ENCODE measurements at places on chromosomes 1 and 21.

DNA sequence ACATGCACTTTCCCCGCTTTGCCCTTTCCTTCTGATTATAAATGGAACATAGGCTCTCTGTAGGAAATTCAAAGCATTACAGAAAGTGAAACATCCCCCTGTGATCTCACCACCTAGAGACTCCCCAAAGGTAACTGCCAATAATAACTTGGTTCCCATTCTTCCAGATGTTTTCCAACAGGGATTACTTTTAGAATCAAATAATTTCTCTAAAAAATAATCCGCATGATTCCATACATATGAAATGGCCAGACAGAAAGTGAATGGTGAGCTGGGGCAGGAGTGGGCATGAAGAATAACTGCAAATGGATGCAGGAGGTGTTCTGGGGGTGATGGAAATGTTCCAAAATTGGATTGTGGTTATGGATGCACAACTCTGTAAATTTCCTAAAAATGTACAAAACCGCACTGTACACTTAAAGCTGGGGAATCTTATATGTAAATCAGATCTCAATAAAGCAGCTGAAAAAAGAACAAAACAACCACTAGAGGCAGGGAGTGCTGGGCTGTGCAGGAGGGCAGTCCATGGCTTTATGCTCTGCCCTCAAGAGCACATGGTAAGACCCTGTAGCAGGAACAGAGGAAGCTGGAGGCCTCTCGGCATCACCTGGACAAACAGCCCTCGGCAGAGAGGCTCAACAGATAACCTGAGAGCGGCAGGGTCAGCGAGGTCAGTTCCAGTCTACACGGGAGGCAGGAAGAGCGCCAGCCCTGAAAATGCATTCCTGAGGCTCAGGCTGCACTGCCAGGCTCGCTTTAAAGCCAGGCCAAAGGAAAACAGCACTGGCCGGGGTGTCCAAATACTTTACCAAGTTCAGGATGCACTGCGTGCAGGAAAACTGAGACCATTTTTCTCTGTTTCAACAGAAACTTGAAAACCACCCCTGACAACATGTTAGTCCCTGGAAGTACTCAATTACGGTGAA is 39.7 kb downstream of the CAPZB start:
- peaks cover 98% of the 10 kb centered on the region for H3K4me1 ChIP-seq
- peak overlapping the region; percentile 76 for H3K27ac ChIP-seq
- no peak for DNase-seq
- H3K4me3 ChIP-seq: no peak overlapping the region
- H3K27me3 ChIP-seq: no peaks in the 10 kb centered on the region

- no peaks in the 10 kb centered on the region for H3K36me3 ChIP-seq
- no peaks in the 10 kb centered on the region for H3K27me3 ChIP-seq
- no peak overlapping the region for H3K27ac ChIP-seq
- DNase-seq: no peak
These were observed 61.2 kb upstream of the ABCG1 start for GRCh38 chr21:42157606-42158310.

DNA sequence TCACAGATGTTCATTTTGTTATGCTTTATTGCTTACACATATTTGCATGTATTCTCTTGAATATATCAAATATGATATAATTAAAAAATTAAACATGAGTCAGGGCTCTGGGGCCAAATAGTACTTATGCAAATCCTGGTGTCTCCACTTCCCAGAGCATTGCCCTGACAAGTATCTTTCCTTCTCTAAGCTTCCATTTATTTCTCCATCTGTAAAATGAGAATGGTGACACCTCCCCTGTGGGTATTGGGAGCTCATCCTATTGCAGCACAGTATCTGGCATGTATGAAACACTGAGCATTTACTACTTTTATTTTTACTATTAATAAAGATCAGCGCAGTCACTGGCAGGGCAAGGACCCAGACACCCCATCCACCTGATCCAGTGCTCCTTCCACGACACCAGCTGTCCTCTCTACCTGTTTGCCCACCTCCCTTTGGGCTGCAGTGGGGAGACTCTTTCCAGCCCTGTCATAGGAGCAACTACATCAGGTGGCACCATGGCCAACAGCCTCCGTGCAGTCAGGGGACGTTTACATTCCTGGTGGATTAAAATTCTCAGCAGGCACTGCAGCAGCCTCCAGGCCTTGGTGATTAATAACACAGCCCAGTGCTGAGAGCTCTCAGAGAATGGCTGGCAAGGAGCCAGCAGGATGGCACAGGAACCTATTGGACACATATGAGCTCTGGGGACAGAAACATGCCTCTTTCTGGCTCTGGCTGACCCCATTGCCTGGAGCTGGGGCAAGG is 113.0 kb downstream of the DMRTB1 start:
- H3K4me1 ChIP-seq: peaks cover 11% of the 10 kb centered on the region
- no peaks in the 10 kb centered on the region for H3K27me3 ChIP-seq
- DNase-seq: no peak
- no peak overlapping the region for H3K4me3 ChIP-seq
- H3K36me3 ChIP-seq: no peaks in the 10 kb centered on the region
- peak overlapping the region; percentile 22 for H3K27ac ChIP-seq

DNA sequence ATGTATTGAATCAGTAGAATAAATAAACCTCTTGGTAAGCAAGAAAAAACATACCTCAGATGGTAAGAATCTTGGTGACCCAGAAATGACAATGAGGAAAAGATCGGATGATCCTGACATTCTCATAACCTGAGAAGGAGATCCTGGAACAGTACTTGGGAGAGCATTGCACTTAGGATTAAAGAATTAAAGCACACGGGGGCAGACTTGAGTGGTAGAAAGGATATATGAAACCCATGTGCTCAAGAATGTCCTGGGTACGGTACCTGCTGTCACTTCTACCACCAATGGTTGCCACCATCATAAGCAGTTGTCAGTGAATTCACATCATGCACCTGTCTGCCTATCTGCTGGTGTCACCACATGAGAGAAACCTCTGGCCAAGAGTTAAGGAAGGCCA is 108.9 kb upstream of the GJB5 start:
- H3K4me3 ChIP-seq: no peak overlapping the region
- peaks cover 3% of the 10 kb centered on the region for H3K4me1 ChIP-seq
- DNase-seq: no peak
- H3K27me3 ChIP-seq: peaks cover 45% of the 10 kb centered on the region

DNA sequence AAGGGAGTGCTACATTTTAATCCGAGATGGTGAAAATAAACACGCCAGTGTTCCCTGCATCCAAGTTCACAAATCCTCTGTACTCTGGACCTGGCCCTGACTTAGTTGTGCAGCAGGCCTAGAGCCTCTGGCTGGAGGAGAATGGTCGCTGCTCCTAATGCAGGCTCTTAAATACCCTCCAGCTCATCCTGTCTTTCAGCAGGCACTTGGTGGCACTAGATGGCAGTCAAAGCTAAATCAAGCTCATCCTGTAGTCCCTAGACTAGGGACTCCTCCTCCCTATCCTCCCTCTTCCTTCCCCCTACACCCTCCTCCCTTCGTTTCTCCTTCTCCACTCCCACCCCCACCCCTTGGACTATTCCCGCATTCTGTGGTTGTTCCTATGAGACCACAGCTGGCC is 41.6 kb upstream of the MTR start:
- H3K4me1 ChIP-seq: no peaks in the 10 kb centered on the region
- H3K27ac ChIP-seq: no peak overlapping the region
- no peak overlapping the region for H3K4me3 ChIP-seq
- no peak for DNase-seq

GRCh38 chr1:31394584-31395193 is 18.3 kb upstream of the SERINC2 start:
- no peaks in the 10 kb centered on the region for H3K36me3 ChIP-seq
- H3K27me3 ChIP-seq: no peaks in the 10 kb centered on the region
- peak overlapping the region; percentile 28 for H3K4me3 ChIP-seq
- peaks cover 31% of the 10 kb centered on the region for H3K4me1 ChIP-seq

GRCh38 chr1:20792196-20792595 is 5.1 kb upstream of the HP1BP3 start:
- no peak overlapping the region for H3K27ac ChIP-seq
- no peak overlapping the region for H3K4me3 ChIP-seq
- H3K27me3 ChIP-seq: no peaks in the 10 kb centered on the region
- no peaks in the 10 kb centered on the region for H3K36me3 ChIP-seq
- DNase-seq: no peak
- no peaks in the 10 kb centered on the region for H3K4me1 ChIP-seq

DNA sequence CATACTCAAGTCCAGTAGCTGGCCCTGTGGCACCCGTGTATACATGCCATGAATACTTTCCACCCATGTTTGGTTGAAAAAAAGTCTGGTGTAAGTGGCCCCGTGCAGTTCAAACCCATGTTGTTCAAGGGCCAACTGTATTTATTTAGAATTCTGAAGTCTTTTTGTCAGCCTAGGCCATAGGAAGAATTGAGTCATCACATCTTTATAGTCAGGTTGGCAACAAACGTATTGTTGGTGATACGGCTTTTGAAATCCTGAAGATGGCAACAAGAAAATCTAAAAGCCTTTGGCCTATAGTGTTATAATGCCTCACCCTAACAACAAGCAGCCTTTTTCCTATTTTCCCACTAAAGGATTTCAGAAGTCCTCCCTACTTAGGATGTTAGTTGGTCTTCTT is 363.6 kb downstream of the PLPP3 start:
- H3K27me3 ChIP-seq: no peaks in the 10 kb centered on the region
- peaks cover 8% of the 10 kb centered on the region for H3K4me1 ChIP-seq
- no peak overlapping the region for H3K4me3 ChIP-seq
- no peaks in the 10 kb centered on the region for H3K36me3 ChIP-seq
- DNase-seq: no peak

DNA sequence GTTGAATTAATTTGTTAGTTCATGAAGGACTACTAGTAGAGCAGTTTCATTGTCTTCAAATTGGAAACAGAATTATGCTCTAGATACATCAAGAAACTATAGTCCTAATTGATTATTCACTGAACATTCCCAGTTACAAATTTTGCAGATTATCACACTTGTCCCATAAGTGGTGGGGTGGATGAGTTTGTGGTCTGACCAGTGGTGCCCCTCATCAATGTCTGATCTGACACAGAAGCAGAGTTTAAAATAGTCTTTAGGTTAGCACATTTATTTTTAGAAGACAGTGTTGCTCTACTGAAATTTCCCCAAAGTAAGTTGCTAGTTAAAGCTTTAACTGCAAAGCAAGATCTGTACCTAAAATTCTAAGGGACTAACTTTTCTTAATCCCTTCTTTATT is 42.9 kb downstream of the INKA2 start:
- H3K4me1 ChIP-seq: no peaks in the 10 kb centered on the region
- H3K27me3 ChIP-seq: no peaks in the 10 kb centered on the region
- H3K4me3 ChIP-seq: no peak overlapping the region

DNA sequence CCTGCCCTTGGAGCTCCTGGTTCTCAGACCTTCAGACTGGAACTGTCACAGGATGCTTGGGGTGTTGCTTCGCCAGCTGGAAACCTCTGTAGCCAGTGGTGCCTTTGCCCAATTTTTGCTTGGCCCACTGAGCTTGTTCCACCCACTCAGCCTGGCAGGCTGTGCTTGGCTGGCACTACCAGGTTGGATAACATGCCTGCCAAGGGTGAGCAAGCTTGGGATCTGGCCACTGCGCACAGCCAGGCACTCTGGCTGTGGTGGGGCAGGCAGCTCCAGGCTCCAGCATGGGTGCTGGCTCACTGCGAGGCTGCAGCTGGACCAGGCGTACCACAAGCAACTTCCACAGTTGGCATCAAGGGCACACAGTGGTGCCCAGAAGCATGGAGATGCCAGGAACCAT is 967.8 kb upstream of the NCAM2 start:
- no peaks in the 10 kb centered on the region for H3K4me1 ChIP-seq
- no peak overlapping the region for H3K4me3 ChIP-seq

DNA sequence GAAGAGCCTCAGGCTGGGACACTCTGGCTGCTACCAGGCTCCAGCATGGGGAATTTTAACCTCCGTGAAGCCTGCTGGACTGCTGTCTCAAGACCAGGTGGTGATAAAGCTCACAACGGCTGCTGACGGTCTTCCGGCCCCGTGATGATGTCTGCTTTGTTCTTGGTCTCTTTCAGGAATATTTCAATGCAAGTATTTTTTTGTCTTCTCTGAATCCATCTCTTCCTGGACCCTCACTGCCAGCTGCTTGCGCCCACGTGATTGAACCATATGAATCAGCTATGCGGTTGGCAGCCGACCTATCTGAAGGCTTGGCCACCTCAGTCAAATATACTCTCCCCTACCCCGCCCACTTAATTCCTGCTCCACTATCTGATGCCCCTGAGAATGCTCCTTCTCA is 14.6 kb upstream of the SLC6A17 start:
- no peaks in the 10 kb centered on the region for H3K4me1 ChIP-seq
- H3K27ac ChIP-seq: no peak overlapping the region
- no peak overlapping the region for H3K4me3 ChIP-seq
- H3K36me3 ChIP-seq: no peaks in the 10 kb centered on the region
- no peak for DNase-seq

DNA sequence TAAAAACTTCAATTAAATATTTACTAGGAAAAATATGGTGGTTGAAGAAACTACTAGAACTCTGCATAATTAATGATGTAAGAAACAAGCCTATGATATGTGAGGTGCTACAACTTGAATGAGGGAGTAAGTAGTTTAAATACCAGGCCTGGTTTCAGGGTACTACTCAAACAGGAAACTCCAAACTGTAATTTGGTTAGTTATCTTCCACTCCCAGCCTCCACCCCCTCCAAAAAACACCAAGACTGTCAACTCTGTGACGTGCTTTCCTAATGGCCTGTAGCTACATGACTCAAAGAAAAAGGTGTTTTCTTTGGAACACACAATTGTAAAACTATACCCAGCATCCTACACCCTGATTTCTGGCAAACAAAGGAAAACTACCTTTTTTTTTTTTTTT is 55.9 kb upstream of the RCC1 start:
- H3K4me3 ChIP-seq: no peak overlapping the region
- H3K27ac ChIP-seq: peak overlapping the region; percentile 40
- DNase-seq: no peak
- H3K4me1 ChIP-seq: no peaks in the 10 kb centered on the region

GRCh38 chr1:26289158-26290059 is 9.5 kb downstream of the SH3BGRL3 start:
- no peak overlapping the region for H3K4me3 ChIP-seq
- peak overlapping the region; percentile 41 for H3K27ac ChIP-seq
- no peaks in the 10 kb centered on the region for H3K36me3 ChIP-seq
- peaks cover 27% of the 10 kb centered on the region for H3K4me1 ChIP-seq

GRCh38 chr1:183642166-183642565 is 6.6 kb upstream of the ARPC5 start:
- no peak overlapping the region for H3K4me3 ChIP-seq
- DNase-seq: no peak
- H3K36me3 ChIP-seq: no peaks in the 10 kb centered on the region
- H3K27me3 ChIP-seq: no peaks in the 10 kb centered on the region

GRCh38 chr1:87113313-87113712 is 198.9 kb downstream of the HS2ST1 start:
- no peak overlapping the region for H3K4me3 ChIP-seq
- H3K27ac ChIP-seq: no peak overlapping the region
- H3K27me3 ChIP-seq: no peaks in the 10 kb centered on the region
- no peak for DNase-seq
- no peaks in the 10 kb centered on the region for H3K36me3 ChIP-seq

GRCh38 chr1:8587784-8588183 is 229.7 kb downstream of the RERE start:
- no peak overlapping the region for H3K27ac ChIP-seq
- no peak overlapping the region for H3K4me3 ChIP-seq
- peaks cover 6% of the 10 kb centered on the region for H3K4me1 ChIP-seq
- no peaks in the 10 kb centered on the region for H3K36me3 ChIP-seq

- no peak overlapping the region for H3K27ac ChIP-seq
- H3K4me3 ChIP-seq: no peak overlapping the region
- DNase-seq: no peak
- H3K36me3 ChIP-seq: no peaks in the 10 kb centered on the region
- H3K4me1 ChIP-seq: no peaks in the 10 kb centered on the region
- no peaks in the 10 kb centered on the region for H3K27me3 ChIP-seq
These were observed 134.1 kb downstream of the ZC3H11B start for GRCh38 chr1:219478811-219479210.

GRCh38 chr1:167612587-167613385 is 17.2 kb upstream of the RCSD1 start:
- DNase-seq: no peak
- no peaks in the 10 kb centered on the region for H3K36me3 ChIP-seq
- H3K4me1 ChIP-seq: peaks cover 3% of the 10 kb centered on the region
- no peak overlapping the region for H3K4me3 ChIP-seq
